ENCODE measurements at places on chromosomes 6 and 20.
A peak's percentile ranks its signal among the peaks of the same experiment; 100 is the strongest.

GRCh38 chr6:98463038-98464000 lies 371.1 kb upstream of the POU3F2 start:
- DNase-seq, result no peak

DNA sequence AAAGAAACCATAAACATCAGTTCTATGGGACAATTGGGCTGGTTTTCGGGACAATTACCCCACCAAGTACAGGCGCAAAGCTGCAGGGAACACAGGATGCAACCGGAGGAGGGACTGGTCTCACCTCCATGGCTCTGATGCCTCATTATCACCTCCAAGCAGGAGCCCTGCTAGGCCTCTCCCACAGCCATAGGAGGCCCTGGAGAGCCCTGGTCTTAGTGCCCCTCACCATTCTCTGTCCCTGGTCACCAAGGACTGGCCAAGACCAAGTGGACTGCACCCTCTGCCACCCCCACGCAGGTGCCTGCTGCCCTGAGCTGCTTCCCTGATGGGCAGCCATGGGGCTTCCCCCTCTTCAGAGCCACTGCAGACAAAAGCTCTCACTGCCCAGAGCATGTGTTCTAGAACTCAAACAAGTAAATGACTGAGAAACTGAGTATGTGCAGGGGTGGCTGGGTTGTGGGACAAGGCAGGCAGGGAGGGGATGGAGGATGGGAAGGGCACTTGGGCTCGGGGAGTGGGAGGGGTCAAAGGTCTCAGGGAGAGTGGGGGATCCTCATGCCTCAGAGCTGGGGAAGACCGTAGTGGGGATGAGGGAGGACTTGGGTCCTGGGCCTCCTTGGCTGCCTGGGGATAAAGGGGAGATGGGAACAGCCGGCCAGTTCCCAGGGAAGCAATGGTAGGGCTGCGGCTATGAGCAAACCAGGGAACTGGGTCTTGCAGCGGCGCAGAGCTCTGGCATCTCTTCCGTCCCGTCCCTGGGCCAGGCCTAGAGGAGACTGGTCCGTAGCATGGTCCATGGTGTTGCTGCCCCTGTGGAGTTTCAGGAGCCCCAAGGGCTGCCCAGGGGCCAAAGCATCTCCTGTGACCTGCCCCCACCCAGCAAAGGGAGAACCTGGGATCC lies 435.1 kb downstream of the PREX1 start:
- no peak for DNase-seq

DNA sequence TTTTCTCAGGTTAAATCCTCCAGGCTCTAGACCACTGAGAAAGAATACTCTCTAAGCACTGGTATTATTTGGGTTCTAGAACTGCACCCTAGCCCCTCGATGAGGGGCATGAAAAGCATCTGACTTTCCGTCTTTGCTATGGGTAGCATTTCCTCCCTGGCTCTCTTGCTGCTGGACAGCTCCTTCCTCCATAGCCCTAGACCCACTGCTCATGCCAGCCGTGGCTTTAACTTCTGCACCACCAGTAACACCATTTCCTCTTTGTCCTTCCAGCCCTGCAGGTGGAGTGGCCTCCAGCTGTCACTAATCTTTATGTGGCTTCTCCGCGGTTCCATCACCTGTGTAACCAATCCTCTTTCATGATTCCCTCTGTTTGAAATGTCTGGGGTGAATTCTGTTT lies 194.9 kb downstream of the SCP2D1 start:
- no peak for DNase-seq

GRCh38 chr20:45852326-45852725 lies 4.9 kb downstream of the ACOT8 start:
- DNase-seq, result no peak

DNA sequence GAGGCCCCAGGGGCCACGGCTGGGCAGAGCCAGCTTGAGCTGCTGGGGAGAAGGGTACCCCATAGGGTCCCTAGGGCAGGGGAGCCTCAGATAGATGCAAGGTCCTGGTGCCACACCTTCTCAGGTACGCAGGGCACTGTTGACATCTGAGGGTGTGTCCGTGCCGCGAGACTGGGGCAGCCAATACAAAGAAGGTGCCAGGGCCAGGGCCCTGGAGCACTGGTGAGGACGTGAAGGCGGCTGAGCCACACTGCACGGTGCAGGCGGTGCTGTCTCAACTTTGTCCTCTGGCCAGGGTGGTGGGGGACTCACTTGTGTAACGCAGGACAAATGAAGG lies 649 bp upstream of the LRRC73 start:
- DNase-seq, result no peak

DNA sequence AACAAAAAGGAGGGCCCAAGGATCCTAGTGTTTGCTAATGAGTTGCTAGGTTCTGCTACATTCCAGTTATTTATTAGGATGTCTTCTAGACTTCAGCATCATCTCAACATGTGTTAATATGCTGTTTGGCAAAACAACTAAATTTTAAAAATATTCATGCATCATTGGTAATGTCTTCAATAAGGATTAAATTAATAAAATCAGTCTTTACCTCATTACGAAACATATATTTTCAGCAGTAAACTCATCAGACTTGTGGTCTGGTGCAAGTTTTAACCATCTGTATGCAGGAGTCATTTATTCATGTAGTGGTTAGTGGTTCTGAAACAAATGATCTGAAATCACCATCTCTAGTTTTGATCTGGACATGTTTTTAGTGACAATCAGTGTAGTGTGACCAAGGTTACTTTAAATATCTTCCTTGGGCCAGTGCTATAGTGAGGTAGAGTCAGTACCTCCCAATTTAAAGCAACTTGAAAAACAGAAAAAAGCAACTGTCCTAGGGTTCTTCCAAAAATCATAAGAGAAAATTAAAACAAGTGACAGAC lies 85.0 kb upstream of the KCNK16 start:
- no peak for DNase-seq

DNA sequence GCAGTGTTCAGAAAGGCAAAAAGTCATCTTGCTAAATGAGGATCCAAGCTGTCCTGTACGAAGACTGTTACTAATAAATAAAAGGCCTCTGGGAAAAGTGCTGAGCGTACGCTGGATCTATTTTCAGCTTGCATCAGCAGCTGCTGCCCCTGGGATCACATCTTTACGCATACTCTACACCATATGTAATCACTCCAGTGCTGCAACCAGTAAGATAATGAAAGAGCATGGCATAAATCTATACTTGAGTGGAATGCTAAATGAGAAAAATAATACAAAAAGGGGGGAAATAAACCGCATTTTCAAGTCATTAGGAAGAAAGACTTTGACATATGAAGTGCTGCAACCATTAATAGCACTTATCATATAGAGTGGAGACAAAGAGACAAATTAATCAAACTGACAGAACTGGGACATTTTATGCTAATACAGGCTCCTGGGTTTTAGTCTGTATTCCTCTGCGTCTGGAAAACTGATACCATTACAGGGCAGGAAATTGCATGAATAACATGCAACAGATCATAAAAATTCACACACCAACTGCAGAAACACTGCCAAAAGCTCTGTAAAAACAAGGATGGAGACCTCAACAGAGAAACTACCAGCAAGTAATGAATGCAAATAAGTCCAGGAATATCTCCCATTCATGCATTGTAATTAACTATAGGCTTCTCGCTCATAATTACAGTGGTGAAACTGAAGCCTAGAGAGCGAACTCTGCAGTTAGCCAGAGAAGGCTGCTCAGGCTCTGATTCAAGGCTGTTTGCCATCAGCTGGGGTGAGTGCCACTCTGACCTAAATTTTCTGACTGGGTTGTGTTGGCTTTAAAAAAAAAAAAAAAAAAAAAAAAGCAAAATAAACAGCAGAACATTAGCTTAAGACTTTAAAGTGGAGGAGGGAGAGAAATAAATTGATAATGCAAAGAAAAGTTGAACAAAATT lies 83.8 kb downstream of the GJA10 start:
- DNase-seq, result no peak

DNA sequence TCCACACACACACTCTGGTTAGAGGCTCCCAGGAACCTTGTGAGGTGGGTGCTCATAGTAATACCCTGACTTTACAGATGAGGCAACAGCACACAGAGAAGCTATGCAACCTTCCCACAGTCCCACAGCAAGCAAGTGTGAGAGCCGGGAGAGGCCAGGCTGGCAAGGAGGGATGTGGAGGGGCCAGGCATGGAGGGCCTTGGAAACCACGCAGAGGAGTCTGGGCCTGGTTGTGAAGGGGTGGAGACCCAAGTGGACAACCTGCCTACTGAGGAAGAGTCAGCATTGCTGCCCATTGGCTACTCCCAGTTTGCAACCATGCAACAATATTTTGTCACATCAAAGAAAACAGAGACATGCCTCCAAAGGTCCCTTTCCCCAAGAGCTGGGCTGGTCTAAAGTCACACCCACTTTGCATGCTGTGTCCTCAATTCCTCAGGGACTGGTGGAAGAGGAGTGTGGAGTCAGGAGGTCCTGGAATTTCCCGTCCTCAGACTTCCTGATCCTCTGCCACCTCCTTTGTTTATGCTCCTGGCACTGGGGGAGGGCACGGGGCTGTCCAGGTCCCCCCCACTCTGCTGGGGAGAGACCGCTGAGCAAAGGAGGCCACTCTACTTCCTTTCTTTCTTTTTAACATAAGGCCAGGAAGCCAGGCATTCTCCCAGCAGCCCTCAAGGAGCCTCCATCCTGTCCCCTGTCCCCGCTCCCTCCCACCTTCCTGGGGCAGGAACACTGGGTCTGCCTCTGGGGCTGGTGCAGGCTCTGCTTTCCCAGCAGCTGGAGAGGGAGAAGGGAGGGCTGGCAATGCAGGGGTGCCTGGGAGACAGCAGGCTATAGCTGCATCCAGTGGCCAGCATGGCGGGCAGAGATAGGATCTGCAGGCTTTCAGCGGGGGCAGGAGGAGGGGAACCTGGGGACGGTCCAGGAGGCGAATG lies 68.3 kb downstream of the NOL4L start:
- DNase-seq, result peak; percentile 44

- no peak for DNase-seq
These were observed 333.3 kb upstream of the KCNQ5 start for GRCh38 chr6:72288592-72288991.

DNA sequence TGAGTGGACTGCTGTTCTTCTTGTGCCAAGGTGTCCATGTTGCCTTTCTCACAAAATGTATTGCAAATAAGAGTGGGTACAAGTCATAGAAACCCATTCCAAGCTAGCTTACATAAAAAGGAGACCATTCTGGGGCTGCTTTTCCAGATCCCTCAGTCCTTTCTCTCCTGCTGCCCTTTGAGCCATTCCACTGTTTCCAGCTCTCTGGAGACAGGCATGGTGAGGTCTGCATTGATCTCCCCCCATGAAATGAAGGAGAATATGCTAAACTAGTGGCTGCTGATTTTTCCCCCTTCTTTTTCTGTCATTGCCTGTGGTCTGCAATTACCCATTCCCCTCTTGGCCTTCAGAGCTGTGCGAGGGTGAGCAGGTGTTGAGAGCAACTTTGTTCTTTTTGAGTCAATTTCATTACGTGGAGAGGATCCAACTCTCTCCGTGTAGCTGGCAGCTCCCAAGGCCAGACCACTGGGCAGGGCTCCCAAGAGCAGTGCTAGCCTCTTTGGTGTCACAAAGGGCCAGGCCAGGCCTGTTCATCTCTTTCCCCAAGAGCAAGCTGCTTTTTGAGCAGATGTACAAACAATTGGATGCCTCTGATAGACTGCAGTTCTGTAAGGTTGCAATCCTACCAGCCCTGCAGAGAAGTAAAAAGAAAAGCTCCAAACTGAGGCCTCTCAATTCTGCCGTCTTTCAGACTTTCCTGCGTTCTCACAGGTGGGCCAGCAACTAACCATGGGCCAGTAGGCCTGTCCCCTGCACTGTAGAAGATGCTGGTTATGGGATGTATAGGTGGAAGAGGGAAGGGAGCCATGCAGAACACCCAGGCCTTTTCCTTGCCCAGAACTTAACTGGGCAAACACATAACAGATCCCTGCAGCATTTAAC lies 96.1 kb upstream of the ARMC2 start:
- no peak for DNase-seq

DNA sequence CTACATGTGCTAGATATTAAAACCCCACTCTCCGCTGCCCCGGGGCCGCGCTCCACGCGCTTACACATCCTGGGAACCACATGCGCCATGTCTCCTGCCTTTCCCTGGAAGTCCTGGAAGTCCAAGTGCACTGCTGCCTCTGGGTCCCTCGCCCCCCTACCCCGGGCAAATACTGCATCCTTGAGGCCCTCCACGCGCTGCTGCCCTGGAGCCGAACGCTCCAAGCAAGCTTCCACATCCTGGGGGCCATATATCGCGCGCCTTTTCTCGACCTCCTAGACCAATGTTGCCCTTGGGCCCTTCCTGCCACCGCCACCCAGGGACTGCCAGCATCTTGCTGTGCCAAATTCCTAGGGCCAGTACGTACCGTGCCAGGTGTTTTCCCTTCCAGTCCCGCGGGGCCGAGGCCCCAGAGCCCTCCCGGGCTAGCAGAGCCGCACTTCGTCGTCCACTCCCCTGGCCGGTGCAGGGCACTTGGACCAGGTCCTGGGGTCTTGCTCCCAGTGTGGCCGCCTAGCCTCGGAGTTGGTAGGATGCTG lies 779 bp upstream of the KCNG1 start:
- no peak for DNase-seq

DNA sequence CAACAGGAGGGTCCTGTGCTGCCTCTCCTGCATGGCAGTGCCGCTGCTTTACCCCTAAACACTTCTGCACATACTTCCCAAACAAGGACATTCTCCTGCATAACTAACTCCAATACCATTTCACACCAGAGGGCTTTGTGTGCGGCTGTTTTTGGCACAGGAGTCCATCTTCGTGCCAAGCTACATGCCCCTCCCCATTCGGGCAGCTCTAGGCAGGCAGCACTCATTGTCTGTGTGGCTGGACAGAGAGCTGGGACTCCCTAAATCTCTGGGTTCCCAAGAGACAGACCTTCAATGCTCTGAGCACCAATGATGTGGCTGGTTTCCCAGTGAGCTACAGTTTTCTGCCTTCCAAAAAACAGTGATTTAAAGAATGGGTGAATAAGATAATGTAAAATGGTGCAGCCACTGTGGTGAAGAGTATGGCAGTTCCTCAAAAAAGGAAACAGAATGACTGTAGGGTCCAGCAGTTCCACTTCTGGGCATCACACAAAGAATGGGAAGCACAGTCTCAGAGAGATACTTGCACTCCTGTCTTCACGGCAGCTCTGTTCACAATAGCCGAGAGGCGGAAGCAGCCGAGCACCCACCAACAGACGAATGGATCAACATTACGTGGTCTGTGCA lies 80.3 kb upstream of the DUSP22 start:
- no peak for DNase-seq

DNA sequence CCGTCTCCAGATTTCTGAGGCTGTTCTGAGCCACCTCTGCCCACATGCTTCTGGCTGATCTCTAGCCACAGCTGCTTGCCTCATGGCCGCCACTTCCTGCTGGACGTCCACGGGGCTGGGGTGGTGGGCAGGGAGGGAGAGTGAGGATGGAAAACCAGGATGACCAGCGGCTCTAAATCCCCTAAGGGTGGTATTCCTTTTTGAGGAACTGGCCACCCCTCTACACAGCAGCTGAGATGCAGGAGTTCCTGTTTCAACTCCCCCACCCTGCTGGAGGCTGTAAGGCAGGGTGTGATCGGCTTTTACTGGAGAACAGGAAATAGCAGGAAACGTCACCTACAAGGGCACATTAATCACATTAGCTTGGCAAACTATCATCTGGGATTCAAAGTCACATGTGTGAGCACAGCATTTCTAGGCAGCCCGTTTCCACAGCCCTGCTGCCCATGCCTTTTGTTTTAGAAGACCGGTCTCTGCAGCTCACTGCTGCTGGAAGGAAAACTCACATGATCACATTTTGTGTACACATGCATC lies 181.6 kb upstream of the ECI2 start:
- DNase-seq, result peak; percentile 95

GRCh38 chr6:41970436-41970846 lies 28.8 kb upstream of the CCND3 start:
- no peak for DNase-seq
